ENCODE measurements at places on chromosomes 3 and 15. TPM values are rescaled to one million over a fixed set of nuclear protein-coding genes. Genes with fewer than 3 reads are reported as not detected.

FGD5 gene
- total RNA-seq: not detected

LHFPL4 gene
- not detected for total RNA-seq

SLC26A6 gene
- total RNA-seq: 23.9 TPM

SCG3 gene
- not detected for total RNA-seq

KNG1 gene
- not detected for total RNA-seq

ROPN1B gene
- 8.2 TPM for total RNA-seq

RSL24D1 gene
- 149 TPM for total RNA-seq
